ENCODE measurements at places on chromosomes 1 and 21.

DNA sequence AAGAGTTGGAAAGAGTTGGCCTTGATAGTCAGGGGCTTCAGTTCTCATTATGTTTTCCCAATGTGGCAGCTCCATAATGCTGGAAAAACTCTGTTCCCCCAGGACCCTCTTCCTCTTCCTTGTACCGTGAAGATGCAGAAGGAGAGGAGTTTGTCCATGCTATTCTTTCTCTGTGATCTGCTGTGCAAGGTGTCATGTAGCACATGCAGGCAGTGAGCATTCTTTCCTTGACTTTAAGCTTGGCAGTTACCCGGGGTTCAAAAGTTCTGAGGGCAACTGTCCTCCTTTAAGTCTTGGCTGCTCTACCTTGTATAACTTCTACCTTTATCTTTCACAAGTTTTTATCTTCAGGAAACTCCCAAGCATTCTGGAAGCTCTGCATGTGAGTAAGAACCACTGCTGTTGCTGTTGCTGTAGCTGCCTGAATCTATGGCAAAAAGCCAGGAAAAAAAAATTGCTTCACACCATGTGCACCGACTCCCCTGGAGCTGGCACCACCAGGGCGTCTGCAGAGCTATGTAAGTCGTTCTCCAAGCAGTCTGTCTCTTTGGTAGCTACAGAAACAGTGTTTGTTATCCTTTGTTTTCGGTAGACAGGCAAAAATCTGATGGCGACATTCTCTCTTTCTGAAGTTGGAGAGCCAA, 42.7 kb upstream of the SLC16A1 start:
- DNase-seq = peak; percentile 50

GRCh38 chr1:153180556-153180955, 22.7 kb upstream of the LELP1 start:
- DNase-seq = no peak

DNA sequence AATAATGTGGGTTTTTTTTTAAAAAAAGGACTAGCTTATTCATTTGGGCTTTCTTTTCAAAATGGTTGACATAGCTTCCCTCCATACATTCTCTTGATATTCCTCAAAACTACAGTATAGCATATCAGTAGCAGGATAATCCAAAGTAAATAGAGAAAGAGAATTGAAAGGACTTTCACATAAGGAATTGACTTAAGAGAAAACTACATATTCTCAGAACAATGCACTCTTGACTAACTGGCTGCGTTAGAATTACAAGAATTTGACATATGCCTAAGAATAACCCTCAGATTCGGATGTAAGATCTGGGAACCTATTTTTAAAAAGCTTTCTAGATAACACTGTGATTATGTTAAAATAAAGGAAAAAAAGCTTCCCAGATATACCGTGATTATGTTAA, 3.1 kb downstream of the PRKAB2 start:
- DNase-seq = no peak

DNA sequence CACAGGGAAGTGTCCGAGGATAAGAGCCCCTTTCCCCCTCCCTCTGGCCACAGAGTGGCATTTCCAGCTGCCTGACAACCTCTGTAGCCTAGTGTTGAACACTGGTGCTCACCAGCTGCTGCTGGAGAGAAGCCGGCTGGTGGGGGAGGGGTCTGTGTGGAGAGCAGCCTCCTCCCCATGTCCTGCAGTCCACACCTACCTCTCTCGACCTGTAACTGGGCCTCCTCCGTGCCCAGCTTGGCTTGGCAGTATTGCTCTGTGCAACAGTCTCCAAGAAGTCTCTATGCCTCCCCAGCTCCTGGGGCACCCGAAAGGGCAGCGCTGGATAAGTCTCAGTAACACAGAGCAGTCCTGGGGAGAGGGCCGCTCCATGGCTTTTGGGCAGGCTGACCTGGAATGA, 17.0 kb downstream of the PAPPA2 start:
- DNase-seq = no peak

DNA sequence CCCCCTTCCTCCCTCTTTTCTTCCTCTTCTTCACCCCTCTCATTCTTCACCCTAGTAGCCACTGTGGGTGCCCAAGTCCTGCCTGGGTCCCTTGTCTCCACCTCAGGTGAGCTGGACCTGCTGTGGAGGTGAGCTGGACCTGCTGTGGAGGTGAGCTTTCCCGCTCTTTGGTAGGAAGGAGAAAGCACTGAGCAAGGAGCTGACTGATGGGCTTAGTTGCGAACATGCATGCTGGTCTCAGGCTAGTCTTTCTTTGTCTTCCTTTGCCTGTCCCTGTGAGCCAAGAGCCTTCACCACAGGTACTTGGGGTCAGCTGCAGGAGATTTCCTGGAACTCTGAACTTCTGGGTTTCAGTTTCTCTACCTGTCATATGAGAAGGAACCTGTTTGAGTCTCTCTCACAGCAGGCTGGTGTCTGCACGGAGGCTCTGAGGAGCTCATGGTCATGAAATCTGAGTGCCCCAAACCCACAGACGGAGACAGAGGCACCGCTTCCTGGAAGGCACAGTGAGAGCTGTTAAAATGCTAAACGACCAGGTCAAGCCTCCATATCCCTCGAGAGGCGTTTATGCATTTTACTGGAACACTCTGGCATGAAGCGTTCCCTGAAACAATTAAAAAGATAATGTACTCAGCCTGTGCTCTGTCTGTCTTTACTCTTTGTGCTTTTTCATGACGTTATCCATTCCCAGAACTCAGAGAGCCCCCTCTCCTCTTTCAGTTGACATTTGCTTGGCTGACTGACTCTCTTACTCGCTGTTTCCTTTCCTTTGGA, 69.5 kb downstream of the RHOU start:
- no peak for DNase-seq

- no peak for DNase-seq
Measured at GRCh38 chr1:119341372-119341947, 27.1 kb upstream of the HAO2 start.

DNA sequence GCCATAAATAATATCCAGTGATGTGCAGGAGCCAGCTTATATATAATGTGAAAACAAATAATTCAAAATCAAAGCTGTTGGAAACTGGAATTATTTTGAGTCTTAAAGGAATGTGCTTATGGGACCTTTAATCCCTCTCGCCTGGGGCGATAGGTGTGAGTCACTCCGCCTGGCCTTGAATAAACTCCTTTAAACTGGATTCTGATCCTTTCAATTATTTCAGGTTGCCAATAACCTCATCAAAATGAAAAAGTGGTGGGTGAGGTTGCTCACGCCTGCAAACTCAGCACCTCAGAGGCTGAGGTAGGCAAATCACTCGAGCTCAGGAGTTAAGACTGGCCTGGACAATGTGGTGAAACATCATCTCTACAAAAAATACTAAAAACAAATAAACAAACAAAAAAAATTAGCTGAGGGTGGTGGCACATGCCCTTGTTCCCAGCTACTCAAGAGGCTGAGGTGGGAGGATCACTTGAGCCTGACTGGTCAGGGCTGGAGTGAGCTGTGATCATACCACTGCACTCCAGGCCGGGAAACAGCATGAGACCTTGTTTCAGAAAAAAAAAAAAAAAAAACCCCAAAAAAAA, 11.4 kb upstream of the SLC2A5 start:
- no peak for DNase-seq

- DNase-seq = no peak
Measured at GRCh38 chr1:226082959-226083301, 20.4 kb downstream of the H3-3A start.

GRCh38 chr1:85692730-85693314, 15.4 kb downstream of the ZNHIT6 start:
- DNase-seq = peak; percentile 33

- DNase-seq = no peak
Measured at GRCh38 chr1:207282058-207282457, 39.4 kb upstream of the CD55 start.

GRCh38 chr1:9105336-9105867, 23.5 kb downstream of the GPR157 start:
- DNase-seq = no peak

DNA sequence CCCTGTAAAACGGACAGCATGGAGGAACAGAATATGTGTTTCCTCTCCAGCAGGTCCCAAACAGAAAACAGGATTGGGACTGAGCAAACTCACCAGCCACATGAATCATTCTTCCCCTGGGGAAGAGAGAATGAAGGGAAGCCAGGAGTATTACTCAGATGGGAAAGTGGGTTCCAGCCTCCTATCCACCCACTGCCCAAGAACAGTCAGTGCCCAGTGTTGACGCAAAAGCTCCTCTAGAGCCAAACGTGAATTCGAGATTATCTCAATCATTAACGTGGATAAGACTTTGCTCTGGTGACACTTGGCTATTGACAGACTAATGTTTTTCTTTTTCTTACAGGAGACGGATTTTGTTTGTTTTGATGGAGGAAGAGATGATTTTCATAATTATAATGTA, 9.3 kb downstream of the MIA3 start:
- DNase-seq = no peak

DNA sequence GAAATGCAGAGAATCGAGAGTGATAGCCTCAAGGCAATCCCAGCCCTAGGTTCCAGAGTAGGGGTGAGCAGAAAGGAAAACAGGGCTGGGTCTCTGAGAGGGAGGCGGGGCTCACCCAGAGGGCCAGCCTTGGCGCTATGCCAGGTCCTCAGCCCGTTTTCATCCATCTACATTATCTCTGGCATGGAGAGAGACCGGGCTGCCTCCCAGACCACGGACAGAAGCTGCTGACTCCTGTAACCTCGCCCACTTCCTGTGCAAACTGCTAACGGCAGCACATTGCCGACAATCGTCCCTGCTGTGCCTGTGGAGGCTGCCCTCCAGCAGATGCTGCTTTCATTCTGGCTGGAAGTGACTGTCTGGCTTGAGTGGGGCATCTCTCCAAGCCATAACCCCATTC, 569.1 kb downstream of the NPHP4 start:
- no peak for DNase-seq

DNA sequence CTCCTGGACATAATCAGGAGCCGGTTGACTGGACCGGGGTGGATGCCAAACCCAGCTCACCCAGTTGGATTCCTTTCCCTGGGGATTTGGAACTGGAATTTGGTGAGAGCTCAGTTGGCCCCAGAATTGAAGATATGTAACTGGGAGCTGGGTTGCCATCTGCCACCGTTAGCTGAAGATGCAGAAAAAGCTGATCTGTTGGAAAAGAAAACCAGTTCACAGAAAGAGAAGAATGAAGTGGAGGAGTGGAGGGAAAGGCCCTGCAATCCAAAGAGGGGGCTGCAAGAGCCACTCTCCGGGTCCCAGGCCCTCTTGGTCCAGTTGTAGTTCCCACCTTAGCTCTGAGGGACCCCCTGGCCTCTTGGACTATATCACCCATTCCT, 16.0 kb downstream of the TEX35 start:
- no peak for DNase-seq

DNA sequence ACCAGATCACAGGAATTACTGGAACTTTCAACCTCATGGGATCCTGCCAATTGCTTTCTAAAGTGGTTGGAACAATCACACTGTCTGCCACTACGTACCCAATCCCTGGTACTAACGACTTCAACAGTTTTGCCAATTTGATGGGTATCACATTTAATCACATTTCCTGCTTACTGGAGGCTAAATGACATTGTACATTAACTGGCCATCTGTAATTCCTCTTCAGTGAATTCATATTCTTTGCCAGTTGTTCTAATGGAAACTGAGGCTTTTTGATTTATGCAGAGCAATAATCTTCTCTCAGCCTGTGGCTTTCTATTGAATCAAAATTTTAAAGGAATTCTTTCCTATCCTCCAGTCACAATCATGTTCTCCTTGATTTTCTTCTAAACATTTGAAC, 38.2 kb downstream of the LGALS8 start:
- DNase-seq = no peak

- DNase-seq = no peak
Measured at GRCh38 chr1:14253676-14254075, 344.8 kb upstream of the KAZN start.

DNA sequence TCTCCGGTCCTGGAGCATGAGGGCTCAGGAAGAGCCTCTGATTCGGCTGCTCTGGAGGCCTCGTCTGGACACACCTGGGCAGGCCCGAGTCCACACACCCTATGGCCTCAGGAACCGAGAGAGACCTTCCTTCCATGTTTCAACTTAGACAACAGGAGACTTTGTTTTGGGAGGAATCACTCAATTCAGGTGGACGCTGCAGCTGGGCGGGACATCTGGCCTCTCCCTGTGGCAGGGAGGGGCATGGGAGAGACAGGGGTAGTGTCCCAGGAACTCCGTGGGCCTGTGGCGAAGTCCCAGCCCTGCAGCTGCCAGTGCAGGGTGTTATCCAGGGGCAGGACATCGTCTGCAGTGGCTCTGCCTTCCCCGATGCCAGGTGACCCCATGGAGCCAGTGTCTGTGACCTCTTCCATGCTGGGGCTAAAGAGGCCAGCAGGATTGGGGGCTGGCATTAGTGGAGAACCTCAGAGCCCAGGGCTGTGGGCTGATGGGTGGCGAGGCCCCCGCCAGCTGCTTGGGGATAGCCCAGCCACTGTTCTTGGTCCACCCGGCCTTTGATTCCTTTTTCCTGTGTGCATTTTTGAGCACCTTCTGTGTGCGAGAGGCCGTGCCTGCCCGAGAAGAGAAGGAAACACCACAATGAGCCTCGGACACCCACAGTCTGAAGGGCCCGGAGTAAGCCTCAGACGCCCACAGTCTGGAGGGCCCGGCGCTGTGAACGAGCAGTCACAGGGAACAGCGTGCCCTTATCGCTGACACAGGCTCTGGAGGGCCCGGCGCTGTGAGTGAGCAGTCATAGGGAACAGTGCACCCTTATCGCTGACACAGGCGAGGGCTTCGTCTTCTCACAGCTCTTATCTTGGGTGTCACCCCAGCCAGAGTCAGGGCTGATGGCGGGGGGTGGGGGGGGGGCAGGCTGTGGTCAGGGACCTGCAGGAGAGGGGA, 6.2 kb downstream of the COL18A1 start:
- no peak for DNase-seq

- DNase-seq = no peak
Measured at GRCh38 chr1:68565923-68566322, 69.0 kb upstream of the DEPDC1 start.

- DNase-seq = no peak
Measured at GRCh38 chr21:26443867-26444266, 129.2 kb downstream of the CYYR1 start.

- DNase-seq = peak; percentile 26
Measured at GRCh38 chr1:62356257-62356835, 37.1 kb upstream of the KANK4 start.

GRCh38 chr1:204198348-204199340, 2.4 kb upstream of the KISS1 start:
- peak; percentile 46 for DNase-seq

- no peak for DNase-seq
Measured at GRCh38 chr1:157994704-157995582, 1.5 kb downstream of the KIRREL1 start.

- DNase-seq = no peak
Measured at GRCh38 chr1:208233546-208233945, 10.6 kb downstream of the PLXNA2 start.
